Tongue (tissue), 3 donors: ENCODE measurements at places on chromosomes 4 and X. TPM values are rescaled to one million over a fixed set of nuclear protein-coding genes. Genes with fewer than 3 reads are reported as not detected.

DNA sequence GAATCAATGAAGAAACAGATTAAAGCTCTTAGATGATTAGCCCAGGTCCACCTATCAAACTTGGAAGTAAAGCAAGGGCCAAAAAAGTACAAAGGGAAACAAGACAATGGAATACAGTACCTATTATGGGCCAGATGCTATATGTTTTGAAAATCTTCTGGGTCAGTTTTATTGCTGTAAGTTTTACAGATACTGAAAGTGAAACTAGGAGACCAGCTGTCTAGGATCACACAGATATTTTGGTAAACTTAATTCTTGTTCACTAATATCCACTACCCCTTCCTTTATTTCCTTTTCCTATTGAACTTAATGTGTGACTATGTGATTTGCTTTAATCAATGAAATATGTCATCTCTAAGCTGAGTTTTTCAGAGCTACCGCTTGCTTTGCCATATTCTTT lies 505.4 kb upstream of the PITX2 start:
- no peak for DNase-seq

GRCh38 chrX:127037159-127037558 lies 217.6 kb downstream of the PRR32 start:
- no peak for DNase-seq

GRCh38 chr4:104492183-104492771 lies 2.4 kb downstream of the CXXC4 start:
- peak; percentile 71 for DNase-seq

GRCh38 chrX:29813174-29813573 lies 402.2 kb upstream of the MAGEB2 start:
- no peak for DNase-seq

- no peak for DNase-seq
These were observed 3.8 kb upstream of the MAGEA8 start for GRCh38 chrX:149877157-149877556.

DNA sequence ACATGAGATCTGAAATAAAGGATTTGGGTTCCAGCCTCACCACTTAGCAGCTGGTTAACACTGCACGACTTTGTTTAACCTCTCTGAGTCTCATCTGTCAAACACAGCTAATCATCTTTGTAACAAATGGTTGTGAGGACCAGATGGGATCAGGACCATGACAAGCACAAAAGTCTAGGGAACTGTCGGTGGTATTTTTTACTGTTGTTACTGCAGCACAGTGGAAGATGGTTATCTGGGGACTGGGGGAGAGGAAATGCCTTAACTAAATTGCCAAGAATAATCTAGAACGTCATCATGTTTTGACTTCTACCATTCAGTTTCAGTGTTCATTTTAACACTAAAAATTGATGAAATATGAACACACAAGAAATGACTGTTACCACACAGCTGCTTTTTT lies 99.5 kb downstream of the ADGRA3 start:
- DNase-seq = peak; percentile 27

DNA sequence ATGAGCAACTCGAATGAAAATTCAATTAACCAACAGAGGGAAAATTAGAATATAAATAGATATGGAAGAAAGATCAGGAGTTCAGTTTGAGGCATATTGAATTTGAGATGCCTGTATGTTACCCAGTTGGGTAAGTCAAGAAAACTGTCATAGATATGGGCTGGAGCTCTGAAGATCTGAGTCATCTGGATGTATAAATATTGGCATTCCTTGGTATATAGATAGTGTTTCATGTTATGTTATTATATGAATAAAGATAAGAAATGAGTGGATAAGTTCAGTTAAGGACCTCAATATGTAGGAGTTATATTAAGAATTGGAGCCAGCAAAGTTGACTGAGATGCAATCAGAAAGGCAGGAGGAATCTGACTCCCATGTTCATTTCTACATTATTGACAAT lies 543.6 kb upstream of the SMIM31 start:
- DNase-seq = no peak

The SLC4A4 gene
- total RNA-seq = 23.9 TPM

The SHOX gene
- not detected for total RNA-seq

DNA sequence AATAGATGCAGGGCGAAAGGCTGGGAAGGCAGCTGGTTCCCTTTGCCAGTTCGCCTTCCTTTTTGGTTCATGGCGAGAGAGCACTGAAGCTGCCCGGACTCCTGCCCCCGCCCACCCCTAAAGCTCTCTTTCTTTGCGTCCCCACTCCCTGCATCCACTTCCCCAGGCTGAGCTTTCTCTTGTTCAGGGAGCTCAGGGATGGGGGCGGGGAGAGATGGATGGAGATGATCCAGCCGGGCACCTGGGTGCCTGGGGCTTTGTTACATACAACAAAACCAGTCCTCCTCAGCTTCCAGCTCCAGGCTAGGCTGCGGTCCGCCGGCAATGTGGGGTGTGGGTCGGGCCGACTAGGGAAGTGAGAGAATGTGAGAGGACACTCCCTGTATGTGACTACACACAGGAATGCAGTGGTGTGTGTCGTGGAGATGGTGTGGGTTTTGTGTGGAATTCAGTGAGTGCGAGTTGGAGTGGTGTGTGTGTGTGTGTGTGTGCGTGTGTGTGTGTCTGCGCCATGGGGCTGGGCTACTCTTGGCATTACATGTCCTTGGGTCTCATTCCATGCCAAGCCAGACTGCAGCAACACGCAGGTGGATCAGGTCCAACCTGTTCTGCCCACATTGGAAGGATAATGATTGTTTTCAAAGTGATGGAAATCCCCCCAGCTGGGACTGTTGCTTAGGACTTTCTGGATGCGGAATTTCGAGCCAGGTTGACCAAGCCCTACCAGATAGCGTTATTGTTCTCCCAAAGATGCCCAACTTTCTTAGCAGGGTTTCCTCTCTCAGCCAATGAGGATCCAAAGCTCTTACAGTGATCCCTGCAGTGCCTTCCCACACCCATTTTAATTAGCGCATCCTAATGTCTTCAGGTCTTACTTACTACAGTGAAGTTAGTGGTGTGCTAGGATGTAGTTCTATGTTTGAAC lies 149.4 kb upstream of the CHRDL1 start:
- DNase-seq = peak; percentile 1

DNA sequence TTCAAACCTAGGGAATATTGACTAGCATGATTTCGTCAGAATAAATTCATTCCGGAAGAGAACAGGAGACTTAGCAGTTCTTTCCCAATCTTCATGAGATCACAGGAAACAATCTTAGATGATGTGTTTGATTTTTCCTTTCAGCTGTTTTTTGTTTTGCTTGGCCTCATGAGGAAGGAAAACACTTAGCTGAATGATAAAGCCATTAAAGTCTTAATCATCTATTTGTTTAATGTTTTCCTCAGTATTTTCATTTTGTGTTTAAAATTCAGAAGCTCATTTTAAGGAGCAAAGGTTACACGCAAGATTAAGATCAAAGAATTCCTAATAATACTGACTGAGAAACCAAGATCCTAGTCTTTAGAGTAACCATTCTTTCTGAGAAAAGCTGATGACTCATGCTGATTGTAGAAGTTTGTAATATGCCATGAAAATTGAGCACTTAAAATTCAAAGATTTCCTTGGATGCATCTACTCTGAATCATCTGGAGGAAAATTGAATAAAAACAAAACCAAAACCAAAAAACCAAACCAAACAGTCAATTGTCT lies 15.4 kb upstream of the TBC1D19 start:
- DNase-seq = peak; percentile 47

DNA sequence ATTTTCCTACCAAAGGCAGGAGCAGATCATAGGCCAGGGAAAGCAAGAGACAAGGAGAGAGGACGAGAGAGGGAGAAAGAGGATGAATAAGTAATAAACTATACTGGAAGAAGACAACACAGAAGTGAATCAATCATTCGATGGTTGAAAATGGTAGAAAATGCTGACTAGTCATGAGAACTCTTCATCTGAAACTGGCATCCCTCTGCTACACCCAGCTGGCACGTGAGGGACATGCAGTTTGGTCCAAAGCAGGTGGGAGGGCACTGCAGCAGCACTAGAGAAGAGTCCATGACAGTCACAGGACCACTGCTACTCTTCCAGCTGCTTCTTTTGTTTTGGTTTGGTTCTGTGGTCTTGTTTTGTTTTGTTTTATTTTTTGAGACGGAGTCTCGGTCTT lies 74.1 kb downstream of the AFAP1 start:
- DNase-seq = no peak

- DNase-seq = no peak
These were observed 10.6 kb downstream of the HGFAC start for GRCh38 chr4:3452376-3452775.

The P2RY4 gene
- total RNA-seq = 0.41 TPM

- DNase-seq = peak; percentile 74
These were observed 716.6 kb upstream of the INTU start for GRCh38 chr4:126916049-126916625.

The CNGA1 gene
- total RNA-seq = 0.41 TPM

DNA sequence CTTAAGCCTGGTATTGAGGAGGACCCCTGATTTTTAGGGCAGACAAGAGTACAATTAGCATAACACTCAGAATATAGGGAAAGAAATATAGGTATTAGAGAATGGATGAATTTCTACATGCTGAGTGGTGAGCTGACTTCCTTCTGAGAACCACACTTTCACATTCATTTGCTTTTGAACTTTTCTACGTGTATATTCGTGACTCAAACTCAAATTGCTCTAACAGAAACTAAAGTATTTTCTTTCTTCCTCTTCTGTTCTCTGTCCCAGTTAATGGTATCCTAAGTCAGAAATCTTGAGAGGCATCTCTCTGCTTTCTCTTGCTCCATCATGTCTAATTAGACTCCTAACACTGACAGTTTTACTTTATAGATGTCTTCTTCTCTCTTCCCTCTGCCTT lies 103.2 kb upstream of the CITED1 start:
- no peak for DNase-seq

- DNase-seq = peak; percentile 49
These were observed 9.0 kb upstream of the SLC26A1 start for GRCh38 chr4:1002131-1002630.

The EDNRA gene
- 34.5 TPM for total RNA-seq

- no peak for DNase-seq
These were observed 53.9 kb downstream of the LRP2BP start for GRCh38 chr4:185341841-185342240.

The FREM3 gene
- total RNA-seq = not detected

GRCh38 chr4:140719022-140719421 lies 37.2 kb downstream of the TBC1D9 start:
- DNase-seq = no peak

- DNase-seq = no peak
These were observed 42.5 kb downstream of the JADE3 start for GRCh38 chrX:46954716-46955115.

The MTMR8 gene
- 3.5 TPM for total RNA-seq

- DNase-seq = no peak
These were observed 30.2 kb downstream of the TRO start for GRCh38 chrX:54950730-54951375.

DNA sequence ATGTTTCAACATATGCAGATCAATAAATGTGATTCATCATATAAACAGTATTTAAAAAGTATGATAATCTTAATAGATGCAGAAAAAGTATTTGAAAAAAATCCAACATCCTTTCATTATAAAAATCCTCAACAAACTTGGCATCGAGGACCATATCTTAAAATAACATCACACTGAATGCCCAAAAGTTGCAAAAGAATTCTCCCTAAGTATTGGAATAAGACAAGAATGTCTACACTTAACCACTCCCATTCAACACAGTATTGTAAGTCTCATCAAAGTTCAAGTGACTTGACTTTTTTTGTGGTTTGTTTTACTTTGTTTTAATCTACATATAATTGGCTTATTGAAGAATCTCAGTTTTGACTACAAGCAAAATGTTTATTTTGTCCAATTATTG lies 779.0 kb upstream of the SLIT2 start:
- no peak for DNase-seq

GRCh38 chr4:6723851-6724250 lies 7.9 kb downstream of the BLOC1S4 start:
- no peak for DNase-seq

The SYNPO2 gene
- 111 TPM for total RNA-seq

The BMPR1B gene
- 42.5 TPM for total RNA-seq

The MAGEA2 gene
- total RNA-seq = not detected

DNA sequence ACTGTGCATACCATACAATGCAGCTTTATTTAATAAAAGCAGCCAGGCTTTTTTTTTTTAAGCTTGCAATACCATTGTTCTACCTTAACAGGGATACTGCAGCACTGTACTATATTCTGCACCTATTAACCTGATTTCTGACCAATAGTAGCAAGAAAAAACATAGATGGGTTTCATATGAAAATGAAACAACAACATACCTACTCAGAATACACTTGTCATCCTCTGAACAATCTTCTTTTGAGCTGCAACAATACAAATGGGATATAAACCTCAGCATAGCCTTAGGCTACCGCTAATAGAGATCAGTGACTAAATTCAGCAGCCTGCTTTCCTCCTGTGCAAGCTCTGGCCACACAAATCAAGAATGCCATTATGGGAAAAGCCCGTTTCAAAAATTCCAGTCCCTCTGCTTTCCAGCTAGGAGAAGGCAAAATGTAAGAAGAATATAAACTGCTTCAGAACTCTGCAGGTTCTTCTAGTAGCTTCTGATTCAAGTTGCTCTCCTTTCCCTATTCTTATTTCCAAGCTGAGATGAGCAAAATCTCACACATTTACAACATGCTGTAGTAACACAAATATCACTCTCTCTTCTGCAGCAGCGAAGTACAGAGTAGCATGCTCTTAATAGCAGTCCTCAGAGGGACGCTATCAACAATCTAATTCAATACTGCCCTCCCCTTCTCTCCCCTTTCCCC lies 143.4 kb downstream of the KLHL13 start:
- DNase-seq = no peak

DNA sequence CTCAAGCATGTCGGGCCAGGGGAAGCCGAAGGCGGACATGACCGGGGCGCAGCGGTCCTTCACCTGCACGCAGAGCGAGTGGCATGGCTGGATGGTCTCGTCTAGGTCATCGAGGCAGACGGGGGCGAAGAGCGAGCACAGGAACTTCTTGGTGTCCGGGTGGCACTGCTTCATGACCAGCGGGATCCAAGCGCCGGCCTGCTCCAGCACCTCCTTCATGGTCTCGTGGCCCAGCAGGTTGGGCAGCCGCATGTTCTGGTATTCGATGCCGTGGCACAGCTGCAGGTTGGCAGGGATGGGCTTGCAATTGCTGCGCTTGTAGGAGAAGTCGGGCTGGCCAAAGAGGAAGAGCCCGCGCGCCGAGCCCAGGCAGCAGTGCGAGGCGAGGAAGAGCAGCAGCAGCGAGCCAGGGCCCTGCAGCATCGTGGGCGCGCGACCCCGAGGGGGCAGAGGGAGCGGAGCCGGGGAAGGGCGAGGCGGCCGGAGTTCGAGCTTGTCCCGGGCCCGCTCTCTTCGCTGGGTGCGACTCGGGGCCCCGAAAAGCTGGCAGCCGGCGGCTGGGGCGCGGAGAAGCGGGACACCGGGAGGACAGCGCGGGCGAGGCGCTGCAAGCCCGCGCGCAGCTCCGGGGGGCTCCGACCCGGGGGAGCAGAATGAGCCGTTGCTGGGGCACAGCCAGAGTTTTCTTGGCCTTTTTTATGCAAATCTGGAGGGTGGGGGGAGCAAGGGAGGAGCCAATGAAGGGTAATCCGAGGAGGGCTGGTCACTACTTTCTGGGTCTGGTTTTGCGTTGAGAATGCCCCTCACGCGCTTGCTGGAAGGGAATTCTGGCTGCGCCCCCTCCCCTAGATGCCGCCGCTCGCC lies at the start of gene SFRP2:
TSS of gene SFRP2 (minus strand) at position 671 of the 864 bp plus-strand sequence. CDS start at position 423, 248 bp downstream.
- DNase-seq = peak; percentile 80

The MAGEB2 gene
- total RNA-seq = not detected
